ENCODE measurements at places on chromosomes 12 and 14. TPM values are rescaled to one million over a fixed set of nuclear protein-coding genes. Genes with fewer than 3 reads are reported as not detected.

DNA sequence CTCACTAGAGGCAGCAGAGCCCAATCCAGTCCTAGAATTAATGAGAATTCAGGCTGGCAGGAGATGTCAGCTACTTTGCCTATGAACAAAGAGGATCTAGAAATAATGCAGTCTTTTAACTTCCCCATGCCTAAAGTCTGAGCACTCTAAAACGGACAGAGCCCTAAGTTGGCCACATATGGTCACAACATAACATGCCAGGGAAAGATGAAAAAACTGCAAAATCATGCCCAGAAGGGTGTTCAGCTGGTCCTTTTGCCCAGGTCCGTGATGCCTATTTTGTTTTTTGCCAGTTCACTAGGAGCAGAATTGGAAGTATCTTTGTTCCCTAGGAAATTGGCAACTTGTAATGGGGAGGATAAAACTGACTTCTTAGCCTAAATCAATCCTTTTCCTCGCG lies 20.3 kb upstream of the LMNTD1 start:
- no peaks in the 10 kb centered on the region for H3K36me3 ChIP-seq
- H3K27me3 ChIP-seq, result no peaks in the 10 kb centered on the region
- no peak overlapping the region for H3K4me3 ChIP-seq
- DNase-seq, result no peak

DNA sequence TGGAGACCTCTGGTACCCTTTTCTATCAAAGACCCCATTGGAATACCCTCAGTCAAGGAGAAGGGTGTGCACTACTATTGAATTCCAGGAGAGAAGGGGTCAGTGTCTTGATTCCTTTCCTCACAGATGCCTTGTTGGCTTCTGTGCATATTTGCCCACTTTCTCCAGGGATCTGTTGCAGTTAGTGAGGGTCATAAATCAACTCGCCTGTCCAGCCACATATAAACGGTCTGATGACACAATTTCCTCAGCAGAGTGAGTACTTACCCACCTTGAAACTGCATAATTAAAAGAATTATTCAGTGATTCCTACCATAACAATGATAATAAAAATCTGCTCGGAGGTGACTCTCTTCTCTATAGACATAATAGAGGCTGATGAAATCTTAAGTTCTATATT lies 13.9 kb upstream of the DCD start:
- H3K4me1 ChIP-seq, result peaks cover 3% of the 10 kb centered on the region
- H3K36me3 ChIP-seq, result no peaks in the 10 kb centered on the region
- no peak for DNase-seq
- H3K27me3 ChIP-seq, result no peaks in the 10 kb centered on the region
- no peak overlapping the region for H3K4me3 ChIP-seq
- no peak overlapping the region for H3K27ac ChIP-seq

DNA sequence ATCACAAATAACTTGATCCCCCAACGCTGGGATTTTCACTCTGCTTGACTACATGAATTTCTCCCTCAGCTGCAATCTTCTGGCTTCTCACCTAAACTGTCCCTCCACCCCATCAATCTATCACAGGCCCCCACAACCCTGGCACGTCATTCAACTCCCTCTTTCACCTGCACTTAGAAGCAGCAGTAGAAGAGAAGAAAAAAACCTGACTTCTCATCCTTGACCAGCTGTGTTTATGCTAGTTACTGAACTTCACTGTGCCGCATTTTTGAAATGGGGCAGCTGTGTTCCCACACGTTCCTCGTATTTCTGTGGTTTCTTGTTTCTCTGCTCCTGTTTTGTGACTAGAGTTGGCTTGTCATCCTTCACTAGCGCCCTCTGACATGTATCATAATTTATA lies 35.0 kb downstream of the ITPR2 start:
- DNase-seq, result no peak
- no peak overlapping the region for H3K4me3 ChIP-seq
- no peak overlapping the region for H3K27ac ChIP-seq
- H3K27me3 ChIP-seq, result no peaks in the 10 kb centered on the region
- H3K4me1 ChIP-seq, result no peaks in the 10 kb centered on the region

GPR65 gene
- polyA plus RNA-seq, result not detected

- no peaks in the 10 kb centered on the region for H3K27me3 ChIP-seq
- no peak overlapping the region for H3K4me3 ChIP-seq
- no peak for DNase-seq
- no peak overlapping the region for H3K27ac ChIP-seq
- no peaks in the 10 kb centered on the region for H3K36me3 ChIP-seq
Observed at GRCh38 chr12:3720772-3721171, 32.1 kb downstream of the CRACR2A start.

CLEC4D gene
- 0.03 TPM for polyA plus RNA-seq

AACS gene
- 51.9 TPM for polyA plus RNA-seq

DNA sequence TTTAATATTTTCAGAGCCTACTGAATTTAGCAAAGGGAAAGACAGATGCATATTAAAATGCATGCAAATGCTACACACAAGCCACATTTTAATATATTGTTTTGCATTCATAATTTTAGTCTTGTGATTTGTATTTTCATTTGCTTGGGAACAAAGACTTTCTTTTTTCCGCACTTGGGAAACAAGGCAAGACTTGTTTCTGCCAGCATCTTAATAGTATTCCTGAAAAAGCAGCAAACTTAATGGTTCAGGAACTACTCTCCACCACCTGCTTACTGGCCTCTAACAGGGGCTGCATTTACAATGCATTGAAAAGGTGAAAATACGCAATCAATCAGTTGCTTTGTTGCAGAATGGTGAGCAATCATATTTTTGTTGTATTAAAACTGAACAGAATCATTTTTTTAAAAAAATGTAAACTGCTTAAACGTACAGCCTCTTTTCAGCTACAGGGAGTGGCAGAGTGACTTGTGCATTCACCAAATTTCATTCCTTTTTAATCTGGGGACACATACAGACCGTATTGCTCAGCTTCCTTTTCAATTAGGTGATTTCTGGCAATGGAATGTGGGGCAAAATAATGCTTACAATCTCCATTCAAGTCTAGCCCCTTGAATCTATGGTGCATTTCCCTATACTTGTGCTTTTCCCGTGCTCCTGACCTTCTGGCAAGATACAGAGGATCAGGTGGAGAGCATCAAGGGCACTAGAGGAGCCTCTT lies 144.1 kb upstream of the BTG1 start:
- H3K36me3 ChIP-seq, result no peaks in the 10 kb centered on the region
- no peak for DNase-seq
- H3K4me3 ChIP-seq, result no peak overlapping the region
- H3K27ac ChIP-seq, result no peak overlapping the region

DNA sequence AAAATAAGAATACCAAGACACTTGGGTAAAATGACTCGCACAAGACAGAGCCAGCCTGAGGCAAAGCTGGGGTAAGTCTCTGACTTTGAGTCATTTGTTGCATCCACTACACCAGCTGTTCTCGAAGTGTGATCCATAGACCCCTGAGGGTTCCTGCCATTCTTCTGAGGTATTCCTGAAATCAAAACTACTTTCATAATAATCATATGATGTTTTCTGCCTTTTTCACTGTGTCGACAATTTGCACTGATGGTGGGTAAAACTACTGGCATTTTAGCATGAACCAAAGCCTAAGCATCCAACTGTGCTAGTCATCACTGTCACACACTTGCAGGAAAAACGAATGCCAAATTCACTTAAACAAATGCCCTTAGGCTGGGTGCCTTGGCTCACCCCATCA lies 135.5 kb upstream of the FUT8 start:
- H3K27me3 ChIP-seq, result no peaks in the 10 kb centered on the region
- no peak overlapping the region for H3K4me3 ChIP-seq
- no peaks in the 10 kb centered on the region for H3K36me3 ChIP-seq

DNA sequence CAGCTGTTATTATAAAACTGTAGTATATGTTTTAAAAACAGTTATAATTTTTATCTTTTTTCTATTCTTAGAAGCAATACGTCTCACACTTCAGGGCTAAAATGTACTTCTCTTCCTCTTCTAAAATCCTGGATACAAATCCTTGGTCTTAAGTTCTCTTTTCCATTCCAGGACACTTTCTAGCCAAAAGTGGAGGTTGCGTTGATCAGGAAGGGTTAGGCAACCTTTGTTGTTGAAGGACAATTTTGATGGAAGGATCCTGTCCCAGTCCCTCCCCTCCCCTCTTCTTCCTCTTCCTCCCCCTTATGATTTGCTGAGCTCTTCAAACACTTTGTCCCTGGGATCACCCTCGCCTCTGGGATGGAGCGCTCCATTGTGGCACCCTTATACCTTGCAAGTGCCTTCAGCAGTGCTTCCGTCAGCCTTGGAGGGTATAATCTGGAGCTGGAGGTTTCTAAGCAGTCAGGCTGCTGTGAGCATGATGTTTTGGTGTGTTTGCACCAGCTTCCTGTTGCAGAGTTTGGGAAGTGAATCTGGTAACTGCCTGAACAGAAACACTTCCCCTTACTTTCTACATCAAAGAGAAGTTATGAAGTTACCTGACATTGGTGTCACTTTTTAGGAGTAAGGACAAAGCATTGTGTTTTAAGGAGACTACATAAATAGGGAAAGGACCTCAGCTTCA lies 87.4 kb upstream of the SLC38A2 start:
- peaks cover 3% of the 10 kb centered on the region for H3K4me1 ChIP-seq
- H3K27ac ChIP-seq, result no peak overlapping the region
- DNase-seq, result no peak
- no peaks in the 10 kb centered on the region for H3K27me3 ChIP-seq
- H3K36me3 ChIP-seq, result no peaks in the 10 kb centered on the region
- no peak overlapping the region for H3K4me3 ChIP-seq

DNA sequence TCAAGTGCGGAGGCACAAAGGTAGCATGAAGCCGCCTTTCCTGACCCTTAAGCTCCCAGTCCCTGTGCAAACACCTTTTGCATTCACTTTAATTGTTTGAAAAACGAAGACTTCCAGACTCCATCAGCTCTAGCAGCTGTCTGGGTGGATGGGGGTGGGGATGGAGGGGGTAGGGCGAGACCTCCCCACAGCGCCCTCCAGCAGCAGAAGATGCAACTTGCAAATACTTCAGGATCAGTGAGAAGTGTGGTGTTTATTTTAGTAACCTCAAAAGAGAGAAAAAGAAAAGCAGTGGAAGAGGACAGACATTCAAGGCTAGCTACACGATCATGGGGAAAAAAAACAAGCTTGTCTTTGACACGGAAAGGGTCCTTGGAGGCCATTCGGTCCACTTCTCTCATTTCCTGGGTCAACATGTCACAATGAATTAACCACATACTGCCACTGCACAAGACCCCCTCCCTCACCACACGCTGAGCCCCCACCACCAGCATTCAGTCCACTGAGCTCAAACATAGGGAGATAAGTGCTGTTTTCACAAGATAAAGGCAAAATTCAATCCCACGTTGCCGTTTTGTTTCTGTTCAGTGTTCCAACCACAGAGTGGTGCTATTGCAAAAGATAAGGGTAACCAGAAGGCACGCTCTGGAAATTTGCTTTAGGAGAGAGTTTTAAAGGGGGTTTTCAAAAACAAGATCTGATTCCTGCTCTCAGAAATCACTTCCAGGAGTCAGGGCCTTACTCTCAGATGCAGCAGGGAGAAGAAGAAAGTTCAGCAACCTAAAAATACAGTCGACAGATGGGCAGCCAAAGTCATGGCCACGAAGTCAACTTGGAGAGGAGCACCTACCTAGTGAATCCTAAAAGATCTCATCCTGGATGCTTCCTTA lies 3.3 kb upstream of the NTF3 start:
- no peak overlapping the region for H3K27ac ChIP-seq
- H3K36me3 ChIP-seq, result no peaks in the 10 kb centered on the region
- H3K4me3 ChIP-seq, result peak overlapping the region; percentile 74
- DNase-seq, result no peak
- H3K4me1 ChIP-seq, result peaks cover 24% of the 10 kb centered on the region

DNA sequence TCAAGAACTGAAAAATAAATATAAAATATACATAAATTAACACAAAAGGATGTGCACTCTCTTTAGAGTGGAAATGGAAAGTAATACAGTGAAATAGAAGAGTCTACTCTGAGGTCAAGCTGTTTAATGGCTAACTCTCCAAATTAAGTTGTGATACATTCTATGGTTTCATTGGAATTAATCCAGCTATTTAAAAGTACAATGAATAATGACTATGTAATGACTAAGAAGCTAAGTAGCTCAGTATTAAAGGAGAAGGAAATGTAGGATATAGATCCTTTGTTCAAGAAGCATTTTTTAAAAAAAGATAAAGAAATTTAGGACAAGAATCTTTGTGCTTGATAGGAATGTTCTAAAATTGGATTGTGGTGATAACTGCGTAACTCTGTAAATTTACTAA lies 85.3 kb downstream of the LRP6 start:
- peaks cover 7% of the 10 kb centered on the region for H3K36me3 ChIP-seq
- no peak overlapping the region for H3K27ac ChIP-seq
- DNase-seq, result no peak
- no peaks in the 10 kb centered on the region for H3K4me1 ChIP-seq
- no peaks in the 10 kb centered on the region for H3K27me3 ChIP-seq
- H3K4me3 ChIP-seq, result no peak overlapping the region
